ENCODE measurements at places on chromosomes 16 and 17.

DNA sequence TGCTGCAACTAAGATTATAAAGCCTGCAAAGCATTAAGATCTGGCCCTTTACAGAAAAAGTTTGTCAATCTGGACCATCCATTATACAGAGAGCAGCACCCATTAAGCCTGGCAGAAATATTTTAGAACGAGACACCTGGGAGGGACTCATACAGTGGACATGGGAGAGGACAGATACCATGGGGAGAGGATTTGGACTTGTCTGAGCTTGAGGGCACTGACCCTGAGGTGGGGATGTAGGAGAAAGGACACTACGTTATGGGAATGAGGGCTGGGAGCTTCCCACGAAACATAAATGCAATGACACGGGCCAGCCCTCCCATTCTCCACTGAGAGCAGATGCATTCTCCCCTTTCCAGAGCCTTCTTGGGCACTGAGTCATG is 6.2 kb downstream of the RUSF1 start:
- DNase-seq: no peak

DNA sequence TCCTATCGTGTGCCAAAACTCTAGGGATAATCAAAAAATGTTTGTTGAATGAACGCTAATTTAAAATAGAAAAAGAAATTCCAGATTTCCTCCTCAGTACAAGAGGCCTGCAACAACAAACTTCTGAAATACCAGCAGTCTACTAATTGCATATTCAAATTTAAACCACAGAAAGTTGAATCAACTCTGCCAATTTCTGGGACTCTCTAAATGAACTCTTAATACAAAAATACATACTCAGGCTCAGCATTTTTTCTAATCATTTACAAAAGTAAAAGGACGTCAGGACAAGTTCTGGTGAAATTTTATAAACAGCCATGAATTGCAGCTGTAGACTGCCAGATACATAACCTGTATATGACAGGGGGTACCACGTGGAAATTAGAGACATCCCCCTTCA is 49.0 kb downstream of the KANSL1 start:
- DNase-seq: no peak

GRCh38 chr16:914440-914839 is 56.3 kb downstream of the LMF1 start:
- peak; percentile 1 for DNase-seq

DNA sequence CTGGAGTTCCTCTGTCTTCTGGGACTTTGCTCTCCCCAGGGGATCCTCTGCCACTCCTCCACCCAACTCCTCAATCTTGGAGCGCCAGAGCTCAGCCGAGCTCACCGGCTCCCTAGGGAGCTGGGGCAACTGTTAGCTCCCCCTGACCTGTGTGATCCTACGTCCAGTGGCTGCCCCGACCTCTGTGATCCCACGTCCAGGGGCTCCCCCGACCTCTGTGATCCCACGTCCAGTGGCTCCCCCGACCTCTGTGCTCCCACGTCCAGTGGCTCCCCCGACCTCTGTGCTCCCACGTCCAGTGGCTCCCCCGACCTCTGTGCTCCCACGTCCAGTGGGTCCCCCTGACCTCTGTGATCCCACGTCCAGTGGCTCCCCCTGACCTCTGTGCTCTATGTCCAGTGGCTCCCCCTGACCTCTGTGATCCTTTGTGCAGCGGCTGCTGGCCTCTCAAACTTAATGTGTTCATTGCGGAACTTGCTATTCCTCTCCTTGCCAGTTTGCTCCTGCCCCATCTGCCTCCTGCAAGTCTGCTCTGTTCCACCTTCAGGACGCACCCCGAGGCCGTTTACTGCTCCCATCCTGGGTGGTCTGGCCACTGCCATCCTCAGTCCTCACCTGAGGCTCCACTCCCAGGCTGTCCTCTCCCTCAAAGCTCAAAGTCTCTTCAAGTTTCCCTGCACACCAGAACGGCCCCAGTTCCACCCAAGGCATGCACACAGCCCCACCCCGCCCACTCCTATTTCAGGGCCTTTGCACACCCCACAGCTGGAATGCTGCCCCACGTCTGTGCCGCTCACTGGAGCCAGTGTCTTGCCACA is 2.8 kb downstream of the VPS9D1 start:
- no peak for DNase-seq

DNA sequence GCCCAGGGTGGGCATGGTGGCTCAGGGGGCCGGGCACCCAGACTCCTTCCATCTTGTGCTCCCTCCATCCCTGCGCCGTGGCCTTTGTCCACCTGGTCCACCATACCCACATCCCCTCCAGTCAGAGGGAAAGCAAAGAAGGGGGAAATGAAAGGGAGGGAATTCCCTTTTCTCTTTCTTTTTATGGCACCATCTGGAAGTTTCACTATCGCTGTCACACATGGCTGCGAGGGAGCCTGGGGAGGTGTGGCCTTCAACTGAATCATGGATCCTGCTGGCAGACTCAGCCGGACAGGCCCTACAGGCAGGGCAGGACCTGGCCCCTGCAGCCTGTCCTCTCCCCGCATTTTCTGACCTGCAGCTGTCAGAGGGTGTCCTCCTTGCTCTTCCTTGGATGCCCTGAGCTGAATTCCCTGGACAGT is 6.2 kb downstream of the SLC12A3 start:
- DNase-seq: peak; percentile 64

DNA sequence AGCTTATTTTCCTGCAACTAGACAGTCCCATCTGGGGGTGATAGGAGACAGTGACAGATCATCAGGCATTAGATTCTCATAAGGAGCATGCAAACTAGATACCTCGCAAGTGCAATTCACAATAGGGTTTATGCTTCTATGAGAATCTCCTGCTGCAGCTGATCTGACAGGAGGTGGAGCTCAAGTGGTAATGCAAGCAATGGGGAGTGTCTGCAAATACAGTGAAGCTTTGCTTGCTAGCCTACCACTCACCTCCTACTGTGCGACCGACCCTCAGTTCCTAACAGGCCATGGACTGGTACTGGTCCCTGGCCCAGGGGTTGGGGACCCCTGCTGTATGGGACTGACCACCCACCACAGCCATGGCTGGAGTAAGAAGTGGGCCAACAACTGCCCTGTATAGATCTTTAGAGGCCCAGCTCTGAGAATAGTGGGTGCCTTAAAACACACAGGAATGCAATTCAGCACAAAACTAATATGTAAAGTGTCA is 26.0 kb upstream of the IRX3 start:
- DNase-seq: no peak

GRCh38 chr16:65142276-65142675 is 20.4 kb upstream of the CDH11 start:
- peak; percentile 10 for DNase-seq

- no peak for DNase-seq
These were observed 673.6 kb downstream of the HS3ST4 start for GRCh38 chr16:26365161-26365940.

DNA sequence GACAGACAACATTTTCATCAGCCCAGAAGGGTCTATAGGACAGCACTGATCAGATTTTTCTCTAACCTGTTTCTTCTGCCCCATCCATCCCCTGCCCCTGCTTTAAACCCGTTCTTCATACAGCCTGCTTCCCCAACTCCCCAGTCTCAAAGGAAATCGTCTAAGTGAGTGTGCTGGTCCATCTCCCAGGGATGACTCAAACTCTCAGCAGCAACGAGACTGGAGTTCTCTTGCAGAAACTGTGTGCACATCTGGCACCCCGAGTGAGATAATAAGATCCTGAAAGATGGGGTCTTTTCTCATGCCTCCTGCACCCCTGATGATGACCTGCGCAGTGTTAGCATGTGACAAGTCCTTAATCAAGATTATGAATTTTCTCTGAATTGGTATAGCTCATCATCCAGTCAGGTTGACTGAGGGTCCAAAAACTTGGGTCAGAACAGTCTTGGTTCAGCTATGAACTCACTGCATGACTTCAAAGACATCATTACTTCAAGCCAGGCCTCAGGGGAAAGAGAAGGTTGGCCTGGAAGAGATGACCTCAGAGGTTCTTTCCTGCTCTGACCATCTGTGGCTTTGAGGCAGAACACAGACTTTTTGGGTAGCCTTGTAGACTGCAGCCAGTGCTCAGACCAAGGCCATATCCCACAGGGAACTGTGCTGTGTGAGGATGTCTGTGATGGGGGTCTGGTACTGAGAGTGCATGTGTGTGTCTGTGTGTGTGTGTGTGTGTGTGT is 117.9 kb downstream of the SPACA3 start:
- DNase-seq: no peak

- DNase-seq: no peak
These were observed 164.7 kb downstream of the CNTNAP4 start for GRCh38 chr16:76441876-76442275.

- no peak for DNase-seq
These were observed 22.0 kb upstream of the NSMCE1 start for GRCh38 chr16:27290562-27290961.
